ENCODE measurements at places on chromosomes 5 and 9.

- DNase-seq = no peak
Observed at GRCh38 chr9:118568704-118569103, 800.5 kb downstream of the BRINP1 start.

DNA sequence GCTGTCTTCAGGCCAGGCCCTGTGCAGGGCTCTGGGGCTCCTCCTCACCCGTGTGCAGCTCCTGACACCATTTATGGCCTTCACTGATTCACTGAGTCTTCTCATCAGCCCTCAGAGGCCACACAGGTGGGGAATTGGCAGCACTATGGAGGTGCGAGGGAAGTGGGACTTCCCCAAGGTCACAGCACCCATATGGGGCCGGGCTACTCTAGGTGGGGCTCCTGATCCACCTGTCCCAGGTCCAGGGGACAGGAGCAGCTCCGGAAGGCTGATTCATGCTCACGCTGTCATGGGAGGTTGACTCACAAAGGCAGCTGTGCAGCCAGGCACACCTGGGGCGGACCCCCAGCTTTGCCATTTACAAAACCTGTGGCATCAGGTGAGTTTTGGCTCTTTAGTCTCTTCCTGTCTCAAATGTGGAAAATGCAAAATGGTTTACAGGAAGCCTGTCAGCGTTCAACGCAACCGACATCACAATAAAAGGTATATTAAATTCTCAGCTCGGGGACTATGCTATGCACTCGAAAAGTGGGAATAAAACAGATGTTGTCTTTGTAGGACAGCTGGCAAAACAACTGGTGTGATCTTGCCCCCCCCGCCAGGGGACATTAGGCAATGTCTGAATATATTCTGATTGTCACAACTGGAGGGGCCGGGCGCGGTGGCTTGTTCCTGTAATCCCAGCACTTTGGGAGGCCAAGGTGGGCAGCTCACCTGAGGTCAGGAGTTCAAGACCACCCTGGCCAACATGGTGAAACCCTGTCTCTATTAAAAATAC lies 15.0 kb downstream of the NAIF1 start:
- no peak for DNase-seq

DNA sequence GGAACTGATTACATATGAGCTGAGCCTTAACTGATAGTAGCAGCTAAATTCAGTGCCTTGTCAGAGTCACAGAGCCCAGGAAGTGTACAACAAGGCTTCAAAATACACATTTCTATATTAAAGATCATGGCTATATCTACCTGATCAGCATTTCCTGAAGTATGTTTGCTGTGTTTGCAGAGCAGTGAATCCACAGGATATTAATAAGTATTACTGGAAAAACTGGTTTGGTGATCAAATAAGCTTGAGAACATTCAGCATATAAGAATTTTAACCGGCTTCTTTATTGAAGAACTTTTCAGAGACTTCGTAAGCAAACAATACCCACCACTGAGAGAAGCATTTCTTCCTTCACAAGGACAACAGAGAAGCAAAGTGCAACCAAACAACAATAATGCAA lies 227.0 kb downstream of the ELAVL2 start:
- no peak for DNase-seq

DNA sequence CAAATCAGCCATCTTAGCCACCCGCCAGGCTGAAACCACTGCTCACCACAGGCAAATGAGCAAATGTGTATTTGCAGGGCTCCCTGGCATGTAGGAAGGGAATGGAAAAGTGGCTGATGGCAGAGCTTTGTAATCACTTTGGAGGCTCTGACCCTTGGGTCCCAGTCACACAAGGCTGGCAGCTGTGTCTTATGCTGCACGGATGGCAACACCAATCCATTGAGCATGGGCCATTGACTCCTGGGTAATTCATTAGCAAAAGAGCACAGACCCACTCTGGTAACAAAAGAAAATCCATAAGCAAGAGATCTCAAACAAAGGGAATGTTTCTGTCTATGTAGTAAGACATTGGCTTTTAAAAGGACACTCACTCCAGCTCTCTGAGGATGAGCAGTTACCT lies 57.6 kb downstream of the SPOCK1 start:
- DNase-seq = no peak

GRCh38 chr5:39896706-39897105 lies 471.9 kb upstream of the DAB2 start:
- DNase-seq = no peak

- DNase-seq = no peak
Observed at GRCh38 chr5:76952795-76953536, at the start of gene CRHBP. Gene CRHBP, plus strand, starts transcription at chr5:76953045. Its CDS starts 90 bp downstream, at chr5:76953135.

DNA sequence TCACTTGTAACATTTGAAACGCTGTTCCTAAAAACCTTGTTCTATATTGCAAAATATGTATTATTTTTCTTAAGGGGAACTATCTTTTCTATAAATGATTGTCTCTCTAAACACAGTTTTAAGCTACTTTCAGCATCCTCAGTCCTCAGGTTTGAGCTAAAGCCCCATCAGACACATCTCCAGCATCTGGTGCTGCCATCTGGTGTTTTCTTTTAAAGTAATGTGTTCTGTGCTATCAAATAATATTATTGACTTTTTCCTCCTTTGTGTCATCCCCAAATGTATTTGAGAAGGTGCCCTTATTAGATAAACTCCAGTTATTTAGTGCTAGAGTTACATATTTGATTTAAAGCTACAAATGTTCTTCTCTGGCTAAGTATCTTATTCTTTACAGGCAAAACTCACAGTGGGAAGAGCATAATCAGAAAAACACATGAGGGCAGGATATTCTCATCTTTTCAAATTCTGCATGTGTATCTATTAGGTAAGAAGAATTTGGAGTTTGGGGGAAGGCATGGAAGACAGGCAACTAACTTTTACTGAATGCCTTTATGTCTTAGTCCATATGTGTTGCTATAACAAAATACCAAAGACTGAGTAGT lies 27.5 kb downstream of the ZNF474 start:
- DNase-seq = no peak

DNA sequence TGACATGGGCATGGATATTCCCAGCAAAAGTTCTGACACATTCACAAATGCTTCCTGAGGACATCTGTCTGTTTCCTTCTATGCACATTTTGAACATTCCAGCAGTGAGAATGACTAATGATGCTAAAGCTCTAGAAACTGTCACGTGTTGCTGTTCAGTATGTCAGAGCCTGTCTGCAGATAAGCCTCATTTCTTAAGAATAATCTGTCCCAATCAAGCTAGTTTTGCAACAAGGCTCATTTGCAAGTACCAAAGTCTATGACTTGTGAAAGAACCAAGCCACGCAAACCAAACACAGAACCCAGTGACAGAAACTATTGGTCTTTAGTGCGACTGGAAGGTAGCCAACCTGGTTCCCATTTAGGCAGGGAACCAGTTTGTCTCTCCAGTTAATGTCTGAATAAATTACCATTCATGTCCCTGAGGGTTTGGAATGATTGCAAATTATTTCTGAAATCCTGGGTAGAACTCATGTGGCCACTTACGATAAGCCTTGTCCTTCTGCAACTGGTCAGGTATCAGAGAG lies 178.5 kb downstream of the C9orf152 start:
- no peak for DNase-seq

DNA sequence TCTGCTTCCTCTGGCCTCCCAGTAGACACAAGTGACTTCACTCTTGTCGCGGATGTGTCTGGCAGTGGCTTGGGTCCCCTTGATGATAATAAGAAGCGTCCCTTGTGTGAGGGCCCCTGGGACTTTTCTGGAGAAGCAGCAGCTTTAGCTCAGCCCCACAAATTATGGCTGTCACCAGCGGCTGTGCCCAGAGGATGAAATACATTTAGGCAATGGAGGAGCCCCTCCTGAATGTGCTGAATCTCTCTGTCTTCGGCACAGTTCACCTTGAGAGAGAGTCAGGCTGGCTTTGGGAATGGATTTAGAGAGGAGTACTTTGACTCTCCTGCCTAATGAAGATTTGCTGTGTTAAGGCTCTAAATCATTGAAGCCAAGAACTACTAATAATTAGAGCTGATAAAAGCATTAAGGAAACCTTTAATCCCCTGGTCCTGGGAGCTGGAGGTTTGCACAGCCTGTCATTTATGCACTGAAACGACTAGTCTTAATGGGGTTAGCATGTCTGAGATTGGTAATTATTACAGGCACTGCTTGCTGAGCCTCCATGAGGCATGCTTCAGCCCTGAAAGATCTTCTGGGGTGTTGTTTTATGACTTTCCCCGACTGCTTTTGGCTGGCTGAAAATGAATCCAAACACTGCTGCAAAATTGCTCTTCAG lies 127.0 kb downstream of the TENT4A start:
- DNase-seq = no peak

GRCh38 chr9:89441986-89442385 lies 55.9 kb downstream of the SEMA4D start:
- DNase-seq = no peak

- DNase-seq = no peak
Observed at GRCh38 chr5:140802781-140803271, 2.0 kb downstream of the PCDHA3 start.

DNA sequence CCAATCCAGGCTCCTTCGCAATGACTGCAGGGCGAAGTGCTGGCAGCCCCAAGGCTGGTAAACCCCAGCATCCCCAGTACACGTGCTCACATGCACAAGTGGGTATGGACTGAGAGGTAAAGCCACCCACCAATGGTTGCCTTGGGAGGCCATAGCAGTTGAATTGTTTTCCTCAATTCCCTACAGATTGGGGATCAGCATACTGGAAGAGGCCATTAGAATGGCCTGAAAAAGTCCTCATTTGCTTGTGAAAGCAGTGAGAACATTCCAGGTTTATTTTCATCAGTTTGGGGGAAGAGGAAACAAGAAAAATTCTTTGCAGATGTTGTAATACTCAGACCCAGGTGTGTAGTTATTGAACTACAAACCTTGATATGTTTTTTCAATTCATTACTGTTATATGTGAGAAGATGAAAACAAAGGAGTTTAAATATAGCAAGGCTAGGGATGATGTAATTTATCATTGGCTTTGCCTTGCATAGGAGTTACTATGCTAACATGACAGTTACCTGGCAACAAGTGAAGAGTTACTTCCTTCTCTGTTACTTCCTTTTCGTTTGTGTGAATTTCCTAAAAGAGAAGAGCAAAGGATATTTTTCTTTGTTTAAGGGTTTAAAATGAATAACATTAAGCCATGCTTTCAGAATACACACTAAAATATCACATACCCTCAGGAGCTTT lies 36.4 kb downstream of the MTMR12 start:
- DNase-seq = no peak

GRCh38 chr9:78781681-78782080 lies 484.8 kb downstream of the PSAT1 start:
- no peak for DNase-seq

DNA sequence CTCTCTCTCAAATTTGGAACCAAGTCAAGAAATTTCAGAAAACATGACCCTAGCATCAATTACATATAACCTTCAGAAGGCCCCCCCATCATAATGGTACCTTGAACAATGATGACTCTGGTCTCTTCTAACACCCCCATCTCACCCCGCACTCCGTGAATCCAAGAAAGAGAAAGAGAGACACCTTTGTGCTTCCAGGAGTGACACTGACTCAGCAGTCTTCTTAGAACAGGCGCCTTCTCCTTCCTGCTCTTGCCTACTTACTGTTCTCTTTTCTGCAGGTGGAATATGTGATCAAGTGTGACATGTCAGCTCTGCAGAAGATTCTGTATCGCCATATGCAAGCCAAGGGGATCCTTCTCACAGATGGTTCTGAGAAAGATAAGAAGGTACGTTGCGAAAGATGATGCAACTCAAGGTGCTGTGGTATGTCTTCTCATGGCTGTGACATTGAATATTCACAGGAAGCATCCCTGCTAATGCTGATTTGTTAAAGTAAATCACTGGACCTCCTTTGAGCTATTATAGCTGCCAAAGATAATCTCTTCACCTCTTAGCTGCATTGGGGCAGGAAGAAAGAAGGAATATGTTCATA lies 81.3 kb downstream of the SMARCA2 start:
- DNase-seq = no peak

GRCh38 chr9:72880821-72881220 lies 72.0 kb downstream of the ALDH1A1 start:
- no peak for DNase-seq

DNA sequence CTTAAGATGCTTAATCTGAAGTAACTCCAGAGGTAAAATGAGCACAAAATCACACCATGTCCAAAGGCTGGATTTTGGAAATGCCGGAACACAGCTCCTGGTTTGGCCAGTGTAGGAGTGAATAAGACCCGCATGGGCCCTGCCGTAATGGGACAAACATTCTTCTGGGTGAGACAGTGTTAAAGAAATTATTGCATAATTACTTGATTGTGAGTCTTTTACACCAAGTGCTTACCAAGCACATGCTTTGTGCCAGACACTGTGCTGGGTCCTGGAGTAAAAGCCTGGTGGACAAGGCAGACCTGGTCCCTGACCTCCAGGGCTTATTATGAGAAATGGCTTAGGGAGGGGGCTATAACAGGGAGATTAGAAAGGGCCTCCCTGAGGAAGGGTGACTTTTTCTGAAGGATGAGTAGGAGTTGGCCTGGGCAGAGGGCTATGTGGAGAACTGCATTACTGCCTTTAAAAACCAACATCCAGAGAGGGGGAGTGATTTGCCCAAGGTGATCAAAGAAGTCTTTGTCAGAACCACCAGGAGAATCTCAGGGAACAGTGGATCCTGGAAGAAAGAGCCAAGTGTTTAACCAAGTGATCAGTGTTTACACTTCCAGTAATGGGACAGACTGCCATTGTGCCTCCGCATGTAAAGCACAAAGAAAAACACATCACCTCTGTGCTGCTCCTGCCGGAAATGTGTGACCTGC lies 3.5 kb downstream of the PDE6A start:
- DNase-seq = no peak

- DNase-seq = no peak
Observed at GRCh38 chr9:37429441-37430285, 7.2 kb downstream of the GRHPR start.

DNA sequence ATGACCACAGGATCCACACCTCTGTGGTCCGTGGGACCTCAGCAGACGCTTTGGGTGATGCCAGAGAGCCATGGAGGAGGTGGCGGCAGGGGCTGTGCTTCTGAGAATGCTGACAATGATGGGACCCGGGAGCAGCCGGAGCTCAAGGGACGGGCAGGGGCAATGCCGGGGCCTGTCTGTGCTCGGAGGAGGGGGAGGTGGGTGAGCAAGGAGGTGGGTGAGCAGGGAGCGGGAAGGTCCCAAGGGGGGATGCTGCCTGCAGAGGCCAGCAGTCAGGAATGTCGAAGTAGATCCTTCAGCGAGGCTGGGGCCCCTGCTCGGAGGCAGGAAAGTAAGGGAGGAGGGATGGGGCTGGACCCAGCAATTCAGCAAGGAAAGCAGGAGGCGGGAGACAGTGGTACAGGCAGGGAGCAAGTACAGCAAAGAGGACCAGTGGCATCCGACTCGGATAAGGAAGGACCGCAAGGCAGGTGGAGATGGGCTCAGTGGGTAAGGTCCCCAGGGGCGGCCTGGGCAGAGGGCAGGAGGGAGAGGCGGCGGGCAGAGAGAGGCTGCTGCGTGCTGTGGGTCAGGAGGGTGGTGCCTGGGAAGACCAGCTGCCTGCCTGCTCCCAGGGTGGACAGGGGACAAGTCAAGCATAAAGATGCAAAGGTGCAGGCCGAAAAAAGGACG lies 49.0 kb downstream of the ADAMTS2 start:
- no peak for DNase-seq

DNA sequence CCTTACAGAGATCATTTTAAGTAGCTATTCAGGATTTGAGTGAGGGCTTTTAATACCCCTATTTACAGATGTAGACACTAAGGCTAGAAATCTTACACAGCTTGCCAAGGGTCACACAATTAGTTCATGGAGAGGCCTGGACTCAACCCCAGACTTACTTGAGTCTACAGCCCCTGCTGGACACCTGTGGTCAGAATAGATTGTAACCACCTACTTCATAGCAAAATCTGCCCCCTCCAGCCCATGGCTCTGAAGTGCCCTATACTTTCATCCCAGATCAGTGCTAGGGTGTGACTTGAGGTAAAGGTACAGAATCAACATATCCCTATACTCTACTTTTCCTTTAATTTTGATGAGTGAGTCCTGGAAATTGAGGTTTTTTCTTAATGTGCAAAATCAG lies 291.3 kb downstream of the ADGRV1 start:
- no peak for DNase-seq
